Skeletal muscle tissue (tissue), 5 donors: ENCODE measurements at places on chromosomes 6 and 20. TPM values are rescaled to one million over a fixed set of nuclear protein-coding genes. Genes with fewer than 3 reads are reported as not detected.

Gene HS3ST5
- under 0.01 TPM for total RNA-seq

Gene DDRGK1
- total RNA-seq = 20.4 TPM

Gene LZTS3
- total RNA-seq = 1.6 TPM

Gene CDH26
- 0.52 TPM for total RNA-seq

Gene OGFR
- total RNA-seq = 13.6 TPM

Gene SCRT2
- total RNA-seq = not detected

Gene FAM162B
- total RNA-seq = 4.7 TPM

Gene VARS2
- total RNA-seq = 12.5 TPM

Gene LPA
- not detected for total RNA-seq

Gene DLK2
- total RNA-seq = 1.6 TPM

Gene GINS1
- 4.2 TPM for total RNA-seq

Gene MKKS
- 4.2 TPM for total RNA-seq

Gene RIPOR3
- 2.6 TPM for total RNA-seq

Gene PTCHD4
- total RNA-seq = 0.52 TPM

Gene SULF2
- total RNA-seq = 32.9 TPM

Gene PHIP
- total RNA-seq = 22.4 TPM

Gene FAM217A
- not detected for total RNA-seq

Gene MUC21
- not detected for total RNA-seq

Gene C20orf202
- 0.52 TPM for total RNA-seq

Gene CHRNA4
- total RNA-seq = 0.52 TPM

Gene XKR7
- not detected for total RNA-seq

Gene ACSS2
- total RNA-seq = 71.0 TPM

Gene IMPG1
- 0.52 TPM for total RNA-seq

Gene SDCBP2
- 1.6 TPM for total RNA-seq

Gene BPI
- 1.0 TPM for total RNA-seq

Gene FAM83B
- total RNA-seq = not detected

Gene MMP24
- total RNA-seq = under 0.01 TPM

Gene PAK5
- under 0.01 TPM for total RNA-seq

Gene POPDC3
- total RNA-seq = 52.2 TPM

Gene ATP9A
- total RNA-seq = 56.4 TPM

Gene LSM2
- total RNA-seq = 45.9 TPM

Gene CCR6
- 0.52 TPM for total RNA-seq

Gene TBX18
- total RNA-seq = 22.4 TPM

Gene TRIM10
- 2.1 TPM for total RNA-seq

Gene PTCRA
- total RNA-seq = 1.0 TPM

Gene ADGRF1
- total RNA-seq = not detected

Gene SNRPB
- total RNA-seq = 86.1 TPM

Gene GJA1
- total RNA-seq = 67.3 TPM

Gene GGTLC1
- total RNA-seq = not detected

Gene TAGAP
- total RNA-seq = 2.1 TPM

Gene FUT9
- total RNA-seq = under 0.01 TPM

Gene FOXA2
- total RNA-seq = not detected

Gene PLG
- 2.6 TPM for total RNA-seq

Gene TENT5A
- total RNA-seq = 28.2 TPM

Gene SLC17A3
- not detected for total RNA-seq

Gene REM1
- total RNA-seq = 4.7 TPM

Gene FAXC
- total RNA-seq = 4.2 TPM

Gene SLC25A27
- 8.9 TPM for total RNA-seq

Gene PPP1R11
- 6.8 TPM for total RNA-seq
